HEK293T (cell line): ENCODE measurements at places on chromosomes 12 and 14.

- no peak for DNase-seq
Measured at GRCh38 chr14:68657300-68658028, 135.4 kb downstream of the ZFP36L1 start.

DNA sequence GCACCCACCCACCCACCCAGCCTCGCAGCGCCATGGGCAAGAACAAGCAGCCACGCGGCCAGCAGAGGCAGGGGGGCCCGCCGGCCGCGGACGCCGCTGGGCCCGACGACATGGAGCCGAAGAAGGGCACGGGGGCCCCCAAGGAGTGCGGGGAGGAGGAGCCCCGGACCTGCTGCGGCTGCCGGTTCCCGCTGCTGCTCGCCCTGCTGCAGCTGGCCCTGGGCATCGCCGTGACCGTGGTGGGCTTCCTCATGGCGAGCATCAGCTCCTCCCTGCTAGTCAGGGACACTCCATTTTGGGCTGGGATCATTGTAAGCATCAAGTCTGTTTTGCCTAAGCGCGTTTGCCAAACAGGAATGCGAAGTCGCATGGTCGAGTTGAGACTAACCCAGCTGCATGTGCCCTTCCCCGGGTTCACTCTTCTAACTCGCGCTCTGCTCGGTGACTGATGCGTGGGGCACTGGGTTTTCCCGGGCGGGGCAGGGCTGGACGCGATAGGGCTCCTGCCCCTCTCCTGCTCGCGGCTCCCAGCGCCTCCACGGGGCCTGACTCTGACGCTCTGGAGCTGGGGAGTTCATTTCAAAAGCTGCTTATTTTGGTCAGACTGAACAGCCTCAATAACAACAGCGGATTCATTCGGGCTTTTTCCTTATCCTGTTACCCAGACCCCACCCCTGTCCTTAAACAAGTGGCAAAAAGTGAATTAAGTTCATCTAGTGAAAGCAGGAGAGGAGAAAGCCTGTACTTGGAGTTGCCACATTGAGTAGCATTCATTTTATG lies 458 bp downstream of the SSPN start:
- DNase-seq, result peak; percentile 46

DNA sequence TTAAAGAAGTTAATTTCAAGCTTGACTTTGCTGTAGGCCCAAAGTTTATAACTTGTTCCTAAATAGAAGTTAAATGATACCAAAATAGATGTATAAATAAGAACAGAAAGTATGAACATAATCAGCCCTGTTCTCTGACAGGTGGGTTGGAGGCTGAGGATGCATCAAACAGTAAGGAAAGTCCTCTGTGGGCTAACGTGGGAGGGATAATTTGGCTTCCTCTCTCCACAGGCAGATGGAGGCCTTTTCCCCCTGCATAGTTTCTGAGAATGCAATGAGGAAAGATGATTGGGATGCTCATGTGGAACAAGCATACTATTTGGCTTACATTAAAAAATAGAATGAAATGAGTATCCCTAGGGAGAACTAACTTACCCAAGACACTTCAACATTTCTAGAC lies 56.5 kb downstream of the GARIN6 start:
- no peak for DNase-seq

GRCh38 chr14:21049271-21049673 lies 7.1 kb downstream of the RNASE7 start:
- no peak for DNase-seq

DNA sequence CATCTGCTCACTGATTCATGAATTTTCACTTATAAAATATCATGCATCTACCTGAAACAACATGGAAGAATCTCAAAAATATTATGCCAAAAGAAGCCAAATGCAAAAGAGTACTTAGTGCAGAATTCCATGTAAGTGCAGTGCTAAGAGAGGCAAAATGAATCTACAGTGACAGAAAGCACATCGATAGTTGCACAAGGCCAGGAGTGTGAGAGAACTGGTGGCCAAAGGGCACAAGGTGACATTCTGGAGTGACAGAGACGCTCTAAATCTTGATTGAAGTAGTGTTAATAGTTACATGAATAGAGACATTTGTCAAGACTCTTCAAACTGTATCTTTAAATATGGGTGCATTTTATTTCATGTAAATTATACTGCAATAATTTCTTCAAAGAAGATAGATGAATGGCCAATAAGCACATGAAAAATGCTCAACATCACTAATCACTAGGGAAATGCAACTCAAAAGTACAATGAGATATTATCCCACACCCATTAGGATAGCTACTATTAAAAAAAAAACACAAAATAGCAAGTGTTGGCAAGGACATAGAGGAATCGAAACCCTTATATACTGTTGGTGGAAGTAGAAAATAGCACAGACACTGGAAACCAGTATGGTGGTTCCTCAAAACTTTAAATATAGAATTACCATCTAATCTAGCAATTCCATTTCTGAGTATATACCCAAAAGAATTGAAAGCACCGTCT lies 71.7 kb upstream of the KICS2 start:
- DNase-seq, result no peak

GRCh38 chr12:52355176-52355575 lies 12.1 kb downstream of the KRT85 start:
- DNase-seq, result no peak

DNA sequence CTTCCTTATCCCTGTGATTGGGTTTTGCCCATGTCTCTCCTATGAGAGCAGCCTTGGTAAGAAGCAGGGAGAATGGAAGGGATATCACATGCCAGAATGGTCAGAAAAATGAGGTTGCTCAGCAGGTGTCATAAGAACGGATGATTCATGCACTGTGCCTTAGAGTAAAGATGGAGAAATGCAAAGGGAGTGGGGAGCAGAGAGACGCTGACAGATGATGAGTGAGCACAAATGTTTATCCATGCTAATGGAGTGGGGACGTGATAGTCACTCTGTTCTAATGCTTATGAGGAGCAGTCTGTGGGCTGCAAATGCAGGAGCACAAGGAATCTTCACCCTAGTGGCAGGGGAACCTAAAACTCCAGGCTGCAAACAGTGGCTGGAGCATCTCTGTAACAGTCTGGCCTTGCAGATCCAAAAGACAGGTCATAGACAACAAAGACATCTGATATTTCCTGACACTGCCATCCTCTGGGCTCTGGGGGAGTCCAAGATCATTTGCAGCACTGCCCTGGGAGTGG lies 243.2 kb downstream of the CACNA1C start:
- no peak for DNase-seq

DNA sequence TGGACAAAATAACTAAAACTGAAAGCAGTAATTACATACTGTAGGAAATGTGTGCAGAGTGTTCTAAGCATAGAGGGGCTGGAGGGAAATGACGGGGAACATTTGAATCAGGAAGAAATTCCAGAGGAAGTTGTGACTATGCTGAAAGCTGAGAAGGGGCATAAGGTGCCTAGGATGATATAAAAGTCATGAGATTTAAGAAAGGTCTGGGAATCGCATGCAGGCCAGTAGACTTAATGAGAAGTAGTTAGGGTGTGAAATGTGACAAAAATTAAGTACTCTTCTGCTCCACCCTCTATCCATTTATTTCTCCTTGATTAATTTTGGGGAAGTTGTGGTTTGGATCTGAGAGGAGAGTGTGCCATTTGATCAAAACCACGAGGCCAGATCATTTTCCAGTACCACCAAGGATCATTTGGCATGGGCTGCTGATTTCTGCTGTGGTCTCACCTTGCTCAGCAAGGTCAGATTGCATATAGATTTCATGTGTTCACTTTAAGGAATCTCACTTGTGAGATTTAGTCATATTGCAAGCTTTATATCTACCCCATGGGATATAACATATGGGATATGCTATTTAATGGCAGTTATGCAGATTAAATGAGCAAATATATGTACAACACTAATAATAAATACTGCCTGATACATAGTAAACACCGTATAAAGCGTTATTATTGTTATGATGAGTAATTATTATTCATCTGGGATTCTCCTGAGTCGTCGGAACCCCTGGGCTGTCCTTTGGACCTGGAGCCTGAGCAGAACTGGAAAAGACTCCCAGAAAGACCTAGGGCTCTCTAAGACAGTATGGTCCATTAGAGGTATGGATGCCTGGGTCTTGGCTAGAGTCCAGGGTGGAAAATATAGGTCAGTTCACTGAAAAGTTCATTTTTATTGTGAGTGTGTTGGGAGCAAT lies 72.3 kb downstream of the SRGAP1 start:
- no peak for DNase-seq

GRCh38 chr12:77878901-77879300 lies 48.2 kb downstream of the NAV3 start:
- no peak for DNase-seq

DNA sequence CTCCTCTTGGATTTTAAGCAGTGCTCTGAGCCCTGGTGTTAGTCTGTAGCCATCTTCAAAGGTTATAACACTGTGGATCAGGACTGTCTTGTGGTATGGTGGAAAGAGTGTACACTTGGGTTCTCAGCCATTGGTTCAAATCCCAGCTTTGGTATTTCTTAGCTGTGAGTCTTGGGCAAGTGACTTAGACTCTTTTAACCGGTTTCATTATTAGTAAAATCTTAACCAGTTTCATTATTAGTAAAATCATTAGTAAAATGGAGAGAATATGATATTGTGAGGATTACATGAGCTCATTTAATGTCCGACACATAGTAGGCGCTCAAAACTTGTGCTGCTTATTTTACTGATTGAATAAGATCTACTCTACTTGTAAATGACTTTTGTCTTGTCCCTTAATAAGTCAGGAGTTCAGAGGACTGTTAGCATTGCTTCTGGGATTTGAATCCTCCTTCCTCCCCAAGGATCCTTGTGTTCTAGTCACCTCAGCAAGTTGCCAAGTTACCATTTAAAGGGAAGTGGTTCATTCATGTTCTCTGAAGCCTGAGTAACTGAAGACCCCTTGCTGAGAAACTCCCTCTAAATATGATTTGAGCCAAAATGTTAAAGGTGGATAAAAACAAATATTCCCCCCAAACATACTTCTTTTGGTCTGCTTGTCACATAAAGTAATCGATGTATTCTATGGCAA lies 12.4 kb downstream of the TTLL5 start:
- no peak for DNase-seq

DNA sequence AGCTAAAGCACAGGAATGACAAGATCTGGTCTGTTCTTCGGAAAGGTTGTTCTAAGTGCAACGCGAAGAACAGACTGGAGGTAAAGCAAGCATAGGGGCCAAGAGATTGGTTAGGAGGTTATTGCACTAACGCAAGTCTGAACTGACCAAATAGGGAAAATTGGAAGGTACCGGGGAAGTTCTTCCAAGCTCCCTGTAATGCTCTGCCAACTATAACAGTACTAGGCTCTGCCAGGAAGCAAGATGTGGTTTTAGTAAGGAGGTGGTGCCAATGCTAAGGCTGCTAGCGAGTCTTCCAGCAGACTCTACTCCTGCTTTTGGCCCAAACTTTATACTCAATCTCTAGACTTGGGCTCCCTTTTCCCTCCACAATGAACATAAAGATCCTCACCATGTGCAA lies 138.6 kb downstream of the PAWR start:
- DNase-seq, result no peak

GRCh38 chr12:50620109-50620977 lies 115.6 kb downstream of the DIP2B start:
- DNase-seq, result no peak

DNA sequence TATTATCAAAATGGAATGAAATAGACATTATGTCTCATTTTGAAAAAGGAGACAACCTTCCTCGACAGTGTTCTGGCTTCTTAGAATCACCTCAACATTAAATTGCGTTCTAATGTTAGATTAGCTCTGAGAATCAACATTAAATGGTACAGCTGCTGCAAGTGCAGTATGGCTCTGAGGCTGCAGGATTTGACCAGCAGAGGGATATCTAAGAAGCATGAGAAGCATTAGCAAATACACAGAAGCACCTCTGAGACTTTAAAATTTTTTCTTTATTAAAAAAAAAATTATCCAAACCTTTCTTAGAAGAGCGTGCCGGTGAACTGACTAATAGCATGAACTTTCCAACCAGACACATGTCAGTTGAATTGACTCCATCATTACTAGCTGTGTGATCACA lies 253.4 kb upstream of the LRIG3 start:
- DNase-seq, result no peak

DNA sequence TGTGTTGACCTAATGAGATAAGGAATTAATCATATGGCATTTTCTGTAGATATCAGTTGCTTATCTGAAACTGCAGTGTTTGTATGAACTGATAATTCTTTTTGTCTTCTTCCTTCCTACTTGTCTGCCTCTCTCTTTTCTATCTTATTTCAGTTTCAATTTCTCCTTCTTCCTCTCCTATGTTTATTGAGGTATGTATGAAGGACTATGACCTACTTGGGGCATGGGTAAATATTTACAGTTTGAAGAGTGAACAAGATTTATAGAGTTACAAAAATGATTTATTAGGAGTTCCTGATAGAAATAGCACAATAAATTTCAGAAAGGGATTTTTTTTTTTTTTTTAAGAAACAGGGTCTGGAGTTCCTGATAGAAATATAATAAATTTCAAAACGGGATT lies 88.7 kb upstream of the MUCL1 start:
- DNase-seq, result no peak

DNA sequence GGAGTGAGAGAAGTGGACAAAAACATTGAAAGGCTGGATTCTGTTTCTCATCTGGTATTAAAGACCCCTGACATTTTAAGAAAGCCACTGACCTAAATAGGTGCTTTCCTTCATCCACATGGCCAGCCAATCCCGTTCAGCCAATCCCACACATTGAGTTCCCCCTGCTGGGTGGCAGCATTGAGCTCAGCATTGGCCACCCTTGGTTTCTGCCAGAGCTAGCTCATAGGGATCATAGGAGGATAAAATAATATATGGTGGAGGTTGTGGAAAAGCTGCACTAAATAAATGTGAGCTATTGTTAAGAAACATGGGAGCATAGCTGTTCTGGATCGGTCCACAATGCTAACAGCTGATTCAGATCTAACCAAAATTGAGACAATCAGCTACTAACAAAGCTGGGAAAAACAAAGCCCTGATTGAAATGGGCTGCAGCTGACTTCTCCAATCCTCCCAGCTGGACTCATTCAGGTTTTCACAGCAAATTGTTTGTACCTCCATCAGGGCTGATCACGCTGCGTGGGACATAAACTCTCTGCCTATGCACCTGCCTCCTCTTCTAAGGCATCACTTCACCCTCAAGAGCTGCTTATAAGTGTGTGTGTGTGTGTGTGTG lies 256.5 kb downstream of the EMP1 start:
- no peak for DNase-seq

DNA sequence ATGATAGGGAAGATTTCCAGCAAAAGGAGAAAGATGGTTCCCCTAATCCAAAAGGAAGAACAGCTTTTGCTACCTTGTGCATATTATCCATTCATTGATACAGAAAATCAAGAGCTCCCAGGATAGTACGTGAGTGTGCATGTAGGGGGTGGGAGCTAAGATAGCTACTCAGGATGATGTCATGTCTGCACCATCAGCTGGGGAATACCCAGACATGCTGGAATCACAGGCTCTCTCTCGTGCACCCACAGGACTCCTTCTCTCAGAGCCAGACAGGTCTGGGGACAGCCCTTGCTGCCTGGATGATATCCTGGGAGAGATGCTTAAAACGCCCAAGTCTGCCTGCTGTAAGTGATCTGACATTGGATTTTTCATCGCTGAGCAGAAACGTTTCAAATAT lies 38.9 kb downstream of the FOXN3 start:
- no peak for DNase-seq

DNA sequence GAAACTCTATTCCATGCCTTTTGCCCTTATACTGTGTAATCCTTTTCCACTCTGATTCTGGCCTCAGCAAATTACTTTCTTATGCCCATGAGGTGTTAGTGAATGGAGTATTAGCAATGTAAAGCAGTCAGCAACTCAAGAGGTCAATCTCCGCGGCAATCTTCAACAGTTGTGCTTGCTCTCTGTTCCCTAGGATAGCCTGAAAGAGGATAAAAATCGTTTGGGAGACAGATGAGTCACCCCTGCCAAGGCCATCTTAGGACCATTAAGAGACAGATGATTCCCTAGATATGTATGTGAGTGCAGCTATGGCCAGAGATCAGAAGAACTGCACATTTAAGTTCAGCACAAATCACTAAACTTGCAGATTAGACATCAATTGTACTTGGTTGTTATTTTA lies 1145.8 kb downstream of the GALC start:
- no peak for DNase-seq
